ENCODE measurements at places on chromosomes 16 and 17. TPM values are rescaled to one million over a fixed set of nuclear protein-coding genes. Genes with fewer than 3 reads are reported as not detected.

DNA sequence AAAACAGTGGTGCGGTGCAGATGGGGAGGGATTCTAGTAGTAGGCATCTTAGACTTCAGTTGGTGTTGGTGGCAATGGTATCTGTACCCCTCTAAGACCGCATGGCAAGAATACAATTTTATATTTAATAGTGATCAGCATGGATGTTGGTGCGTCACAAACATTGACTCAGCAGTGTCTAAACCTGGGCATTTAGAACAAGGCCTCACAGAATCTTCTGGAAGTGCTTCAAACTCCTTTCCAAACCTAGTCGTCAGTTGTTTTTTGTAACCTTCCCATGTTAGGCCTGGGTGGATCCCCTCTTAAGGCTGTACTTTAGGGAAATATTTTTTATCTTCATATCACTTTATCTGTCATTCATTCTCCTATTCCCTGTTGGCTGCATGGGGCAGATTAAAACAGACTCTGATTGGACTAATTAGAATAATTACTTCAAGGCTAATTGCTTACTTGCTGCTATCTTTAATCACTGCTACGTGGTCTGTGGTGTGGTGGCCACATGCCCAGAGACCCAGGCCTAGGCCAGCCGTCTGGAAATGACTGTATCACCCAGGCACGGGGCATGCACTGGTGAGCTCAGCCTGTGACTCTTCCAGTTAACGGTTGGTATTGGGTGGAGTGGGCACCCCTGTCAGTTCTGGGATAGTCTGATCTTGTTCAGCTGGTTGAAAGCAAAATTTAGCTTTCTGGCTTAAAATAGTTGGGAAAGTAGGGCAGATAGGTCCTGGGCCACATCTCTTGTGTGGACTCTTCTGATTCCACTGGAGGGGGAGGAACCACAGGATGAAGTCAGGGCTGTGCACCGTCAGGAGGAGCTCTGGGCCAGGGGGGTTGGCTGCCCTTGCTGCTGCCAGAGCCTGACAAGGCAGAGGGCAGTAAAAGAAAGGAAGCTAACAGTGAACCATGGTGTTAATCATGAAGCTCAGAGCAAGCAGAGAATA lies 4.5 kb downstream of the ALKBH5 start:
- DNase-seq: no peak

DNA sequence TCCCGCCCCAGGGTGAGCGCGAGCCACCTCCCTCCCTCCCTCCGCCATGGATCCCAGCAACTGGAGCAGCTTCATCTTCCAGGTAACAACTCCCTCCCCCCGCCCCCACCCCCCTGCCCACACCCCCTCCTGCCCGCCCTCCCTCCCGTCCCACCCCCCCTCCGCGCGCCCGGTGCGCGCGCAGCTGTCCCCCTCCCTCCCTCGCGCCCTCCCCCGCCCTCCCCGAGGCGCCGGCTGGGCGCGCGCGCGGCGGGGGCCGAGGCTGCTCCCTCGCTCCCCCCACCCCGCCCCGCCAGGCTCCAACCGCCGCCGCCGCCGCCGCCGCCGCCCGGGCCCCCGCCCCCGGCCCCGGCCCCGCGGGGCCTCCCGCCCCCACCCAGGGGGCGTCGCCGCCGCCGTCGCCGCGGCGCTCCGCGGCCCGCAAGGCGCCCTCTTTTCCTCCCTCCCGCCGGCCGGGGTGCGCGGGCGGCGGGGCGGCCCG lies at the start of gene MAZ:
Gene MAZ, plus strand, starts transcription at position 431 of the 481 bp plus-strand sequence. CDS start 173 bp downstream, outside the sequence.
- DNase-seq: no peak

DNA sequence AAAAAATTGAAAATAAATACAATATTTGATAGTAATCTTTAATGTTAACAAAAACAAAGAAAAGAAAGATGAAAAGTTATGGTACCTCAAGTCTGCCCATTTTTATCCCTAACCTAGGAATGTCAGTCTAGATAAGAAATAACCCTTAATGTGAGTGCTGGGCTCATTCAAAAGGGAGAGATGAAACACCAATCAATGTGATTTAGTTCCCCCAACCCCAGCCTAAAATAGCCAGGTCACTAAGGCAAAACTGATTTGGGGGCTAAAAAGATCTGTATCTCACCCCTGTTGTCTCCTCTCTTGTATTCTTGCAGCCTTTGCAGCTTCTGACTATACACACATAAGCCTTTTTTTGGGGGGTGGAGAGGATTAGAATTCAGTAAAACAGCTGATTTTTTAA lies 3.2 kb upstream of the IGF2BP1 start:
- no peak for DNase-seq

- DNase-seq: no peak
Measured at GRCh38 chr17:47873200-47874090, 22.5 kb upstream of the SP6 start.

- DNase-seq: no peak
Measured at GRCh38 chr17:39969375-39969774, 6.6 kb downstream of the GSDMA start.

GRCh38 chr16:68969338-68969737 lies 126.0 kb downstream of the TANGO6 start:
- DNase-seq: no peak

DNA sequence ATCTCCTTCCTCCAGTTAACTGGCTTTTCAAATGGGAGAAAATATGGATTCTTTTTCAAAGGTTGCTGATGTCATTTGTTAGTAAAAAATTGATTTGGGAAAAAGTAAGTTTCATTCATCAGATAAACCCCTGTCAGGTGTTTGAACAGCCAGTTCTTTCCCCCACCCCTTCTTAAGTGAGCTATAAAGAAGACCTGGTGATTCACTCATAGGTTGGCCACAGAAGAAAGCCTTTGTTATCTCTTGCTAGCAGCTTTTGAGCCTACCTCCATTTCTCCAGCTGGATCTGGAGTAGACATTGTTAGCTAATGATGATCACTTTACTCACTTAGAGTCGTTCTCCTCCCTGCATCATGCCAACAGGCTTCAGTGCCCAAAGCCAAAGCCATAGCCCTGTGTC lies 63.0 kb downstream of the NLK start:
- DNase-seq: no peak

GRCh38 chr16:84144209-84144858 lies 643 bp downstream of the HSDL1 start:
- no peak for DNase-seq

GRCh38 chr17:41695954-41696757 lies 7.5 kb downstream of the EIF1 start:
- no peak for DNase-seq

- peak; percentile 82 for DNase-seq
Measured at GRCh38 chr17:82297280-82297713, 20.1 kb downstream of the CD7 start.

GRCh38 chr16:70725024-70725911 lies 39.4 kb upstream of the MTSS2 start:
- no peak for DNase-seq

HBA2 gene
- total RNA-seq: not detected

GOT2 gene
- 116 TPM for total RNA-seq

TM4SF5 gene
- total RNA-seq: not detected

TTLL6 gene
- total RNA-seq: not detected

INCA1 gene
- 2.6 TPM for total RNA-seq

ZNF668 gene
- 14.5 TPM for total RNA-seq

C16orf92 gene
- not detected for total RNA-seq
